A549 (cell line): ENCODE measurements at places on chromosomes 7 and 10. TPM values are rescaled to one million over a fixed set of nuclear protein-coding genes. Genes with fewer than 3 reads are reported as not detected.

JCAD gene
- 4.4 to 6.4 TPM (median 5.5 TPM) in 3 replicates for polyA plus RNA-seq

GNGT1 gene
- not detected in 3 replicates for polyA plus RNA-seq

- DNase-seq: no peak
Measured at GRCh38 chr7:124460056-124460450, 305.5 kb downstream of the GPR37 start.

DNA sequence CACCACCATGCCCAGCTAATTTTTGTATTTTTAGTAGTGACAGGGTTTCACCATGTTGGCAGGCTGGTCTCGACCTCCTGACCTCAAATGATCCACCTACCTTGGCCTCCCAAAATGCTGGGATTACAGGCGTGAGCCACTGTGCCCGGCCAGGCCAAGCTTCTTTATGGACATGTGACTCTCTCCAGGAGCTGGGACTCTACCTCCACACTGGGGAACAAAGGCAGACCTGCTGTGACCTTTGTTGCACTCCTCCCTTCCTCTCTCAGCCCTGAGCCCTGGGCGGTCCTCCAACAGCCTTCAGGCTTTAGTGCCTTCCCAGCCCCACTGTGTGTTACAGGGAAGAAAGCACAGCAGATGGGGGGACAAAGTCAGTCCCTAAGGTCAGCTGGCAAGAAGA, 55.0 kb upstream of the DUSP5 start:
- DNase-seq: no peak

- DNase-seq: no peak
Measured at GRCh38 chr10:125783408-125783807, 7.8 kb upstream of the MMP21 start.

GSTO2 gene
- 1.3 to 1.9 TPM (median 1.8 TPM) in 3 replicates for polyA plus RNA-seq

DNA sequence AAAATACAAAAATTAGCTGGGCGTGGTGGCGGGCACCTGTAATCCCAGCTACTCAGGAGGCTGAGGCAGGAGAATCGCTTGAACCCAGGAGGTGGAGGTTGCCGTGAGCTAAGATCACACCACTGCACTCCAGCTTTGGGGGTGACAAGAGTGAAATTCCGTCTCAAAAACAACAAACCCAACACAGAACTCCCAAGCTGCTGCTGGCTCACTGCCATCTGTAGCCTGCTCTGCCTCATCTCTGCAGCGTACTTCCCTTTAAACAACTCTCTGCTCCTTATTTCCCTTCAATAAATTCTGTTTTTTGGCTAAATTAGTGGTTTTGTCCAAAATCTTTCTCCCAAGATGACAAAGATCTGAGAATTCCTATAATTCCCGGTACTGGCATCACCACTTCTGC, 189.2 kb upstream of the GALNT17 start:
- no peak for DNase-seq

DNA sequence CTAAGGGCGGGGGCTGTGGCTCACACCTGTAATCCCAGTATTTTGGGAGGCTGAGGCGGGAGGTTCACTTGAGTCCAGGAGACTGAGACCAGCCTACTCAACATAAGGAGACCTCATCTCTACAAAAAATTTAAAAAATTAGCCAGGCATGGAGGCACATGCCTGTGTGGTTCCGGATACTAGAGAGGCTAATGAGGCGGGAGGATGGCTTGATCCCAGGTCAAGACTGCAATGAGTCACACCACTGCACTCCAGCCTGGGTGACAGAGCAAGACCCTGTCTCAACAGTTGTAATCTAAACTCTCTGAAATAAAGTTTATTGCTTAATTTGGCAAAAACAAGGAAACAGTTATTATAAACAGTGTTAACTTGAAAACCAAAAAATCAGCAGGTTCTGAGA, 123.3 kb downstream of the USP6NL start:
- no peak for DNase-seq

C1QL3 gene
- not detected in 3 replicates for polyA plus RNA-seq

GRCh38 chr10:31930023-31930751, 1.6 kb upstream of the ARHGAP12 start:
- DNase-seq: no peak

DNAJB6 gene
- polyA plus RNA-seq: 128 to 136 TPM (median 131 TPM) in 3 replicates

DNA sequence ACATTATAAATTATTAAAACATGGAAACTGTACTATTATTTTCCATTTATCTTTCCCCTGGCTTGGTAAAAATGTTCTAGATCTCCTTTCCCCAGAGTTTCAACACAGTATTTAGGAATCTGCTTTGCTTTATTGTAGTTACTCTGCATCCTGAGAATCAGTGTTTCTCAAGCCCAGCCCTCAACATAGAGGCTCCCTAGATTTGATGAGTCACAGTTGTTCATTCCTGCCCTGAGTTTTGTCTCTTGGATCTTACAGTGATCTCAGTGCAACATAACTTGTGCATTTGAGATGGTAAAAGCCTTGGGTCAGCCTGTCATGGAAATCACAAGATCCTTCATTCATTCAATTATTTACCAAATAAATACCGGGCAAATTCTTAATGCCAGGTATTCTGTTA, 63.0 kb downstream of the VAX1 start:
- no peak for DNase-seq

CRHR2 gene
- not detected in 3 replicates for polyA plus RNA-seq

DNA sequence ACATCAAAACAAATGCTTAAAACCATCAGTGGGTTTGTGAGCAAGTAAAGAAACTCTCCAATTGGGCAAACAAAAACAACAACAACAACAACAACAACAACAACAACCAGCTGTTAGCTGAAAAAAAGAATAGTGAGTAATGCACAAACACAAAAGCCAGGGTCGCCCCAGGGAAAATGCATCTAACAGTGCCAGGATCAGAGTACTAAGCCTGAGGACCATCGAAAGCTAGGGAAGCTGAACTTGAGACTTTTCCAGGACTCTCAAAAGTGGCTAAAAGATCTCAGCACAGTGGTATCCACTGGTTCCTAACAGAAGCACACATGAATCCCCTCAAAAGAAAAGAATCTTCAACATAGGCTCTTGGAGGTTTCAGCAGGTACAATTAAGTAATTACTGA, 83.3 kb downstream of the CPXM2 start:
- DNase-seq: no peak

GRCh38 chr10:34719328-34719727, 95.8 kb downstream of the PARD3 start:
- no peak for DNase-seq

PRKCQ gene
- polyA plus RNA-seq: 3.6 to 3.7 TPM (median 3.6 TPM) in 3 replicates

GPR15LG gene
- polyA plus RNA-seq: not detected in 3 replicates

DNA sequence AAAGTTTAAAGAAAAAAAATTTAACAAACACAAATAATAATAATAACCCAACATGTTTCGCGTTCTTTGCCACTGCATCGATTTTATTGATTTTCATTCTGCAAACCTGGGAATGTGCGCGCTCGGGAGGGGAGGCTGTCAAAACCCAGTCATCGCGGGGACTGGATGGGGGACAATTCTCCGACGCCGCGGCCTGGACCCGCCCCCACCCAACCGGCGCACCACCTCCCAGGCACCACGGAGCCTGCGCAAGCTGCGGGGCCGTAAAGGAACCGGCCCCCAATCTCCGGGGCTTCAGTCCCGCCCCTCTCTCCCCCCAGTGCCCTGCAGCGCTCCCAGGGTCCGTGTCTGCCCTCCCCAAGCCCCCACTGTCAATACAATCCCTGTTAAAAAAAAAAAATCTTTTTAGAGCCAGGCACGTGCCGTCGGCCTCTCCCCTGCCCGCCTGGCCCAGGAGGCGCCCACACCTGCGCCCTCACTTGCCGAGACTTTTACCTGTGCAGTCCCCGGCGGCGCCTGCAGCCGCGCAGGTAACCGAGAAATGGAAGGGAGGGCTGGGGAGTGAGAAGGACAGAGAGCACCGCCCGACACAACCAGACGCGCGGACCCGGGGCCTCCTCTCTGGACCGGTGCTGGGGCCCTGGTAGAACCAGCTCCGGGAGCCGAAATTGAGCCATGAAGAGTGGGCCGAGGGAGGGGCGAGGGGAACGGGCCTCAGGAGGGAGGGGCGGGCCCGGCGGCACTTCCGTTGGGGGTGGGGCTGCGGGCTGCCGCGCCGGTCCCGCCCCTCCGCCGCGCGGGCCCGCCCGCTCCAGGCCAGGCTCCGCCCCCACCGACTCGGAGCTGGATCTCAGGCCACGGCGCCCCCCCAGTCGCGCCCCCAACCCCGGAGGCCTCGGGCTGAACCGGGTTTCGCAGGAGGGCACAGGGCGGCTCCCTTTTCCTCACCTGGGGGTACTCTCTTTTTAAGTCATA, 7.6 kb upstream of the ZNF503 start:
- DNase-seq: peak; percentile 62

MUC12 gene
- polyA plus RNA-seq: 2.0 to 2.7 TPM (median 2.4 TPM) in 3 replicates

- DNase-seq: no peak
Measured at GRCh38 chr10:27658788-27659187, 86.8 kb downstream of the MKX start.

- no peak for DNase-seq
Measured at GRCh38 chr10:63666836-63667383, 145.7 kb downstream of the REEP3 start.

HOXA10 gene
- 5.0 to 5.7 TPM (median 5.2 TPM) in 3 replicates for polyA plus RNA-seq

GRCh38 chr10:48802611-48803071, 118.0 kb downstream of the WDFY4 start:
- no peak for DNase-seq
